Tongue (tissue), 3 donors: ENCODE measurements at places on chromosomes 4 and X.

GRCh38 chrX:40651620-40652223, 4.4 kb upstream of the CXorf38 start:
- DNase-seq: peak; percentile 85

- peak; percentile 79 for DNase-seq
Observed at GRCh38 chr4:169410839-169411770, 140.3 kb upstream of the SH3RF1 start.

- no peak for DNase-seq
Observed at GRCh38 chr4:175330236-175330635, 412.1 kb downstream of the ADAM29 start.

DNA sequence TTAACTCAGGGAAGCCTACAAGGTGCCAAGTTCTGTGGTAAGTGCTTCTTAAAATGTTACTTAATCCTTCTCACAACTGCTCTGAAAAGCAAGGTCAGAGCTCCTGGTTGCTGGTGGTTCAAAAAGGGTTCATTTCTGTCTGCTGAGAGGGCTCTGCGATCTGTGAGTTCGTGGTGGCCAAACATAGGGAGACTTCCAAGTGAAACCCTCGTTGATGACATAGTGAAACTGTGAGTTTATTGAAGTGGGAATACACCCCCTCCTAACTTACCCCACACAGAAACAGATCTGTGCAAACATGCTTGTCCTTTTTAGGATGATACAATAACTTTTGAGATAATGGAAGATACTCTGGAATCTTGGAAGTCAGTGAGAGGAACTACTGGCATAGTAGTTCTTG, 164.8 kb upstream of the PGRMC2 start:
- DNase-seq: no peak

DNA sequence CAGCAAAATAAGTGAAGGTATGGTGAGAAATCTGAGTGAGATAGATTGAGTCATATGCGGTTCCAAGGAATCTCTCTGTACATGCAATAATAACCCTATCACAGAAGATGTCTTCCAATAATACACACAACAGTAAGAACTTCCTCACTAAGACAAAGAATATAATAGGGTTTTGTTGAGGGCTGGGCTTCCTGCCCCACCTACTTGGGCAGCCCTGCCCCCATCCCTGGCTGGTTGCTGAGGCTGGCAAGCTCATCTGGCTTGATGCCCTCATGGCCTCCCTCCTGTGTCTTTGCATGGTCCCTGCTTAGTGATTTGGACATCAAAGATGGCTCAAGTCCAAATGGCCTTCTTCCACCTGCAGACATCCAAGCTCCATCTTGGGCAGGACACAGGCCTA, 2.7 kb downstream of the GEMIN8 start:
- peak; percentile 8 for DNase-seq

GRCh38 chr4:178028481-178028880, 586.2 kb upstream of the AGA start:
- no peak for DNase-seq
